ENCODE measurements at places on chromosomes 4 and X. TPM values are rescaled to one million over a fixed set of nuclear protein-coding genes. Genes with fewer than 3 reads are reported as not detected.

PKD2 gene
- total RNA-seq: 20.8 TPM

ASB9 gene
- 0.18 TPM for total RNA-seq

POU4F2 gene
- not detected for total RNA-seq

RIBC1 gene
- 0.16 TPM for total RNA-seq

FRMD7 gene
- not detected for total RNA-seq

PRSS48 gene
- total RNA-seq: not detected

CXCL9 gene
- total RNA-seq: not detected

OTUD6A gene
- not detected for total RNA-seq

ABCB7 gene
- 19.1 TPM for total RNA-seq

ZFP42 gene
- total RNA-seq: not detected

BOD1L1 gene
- total RNA-seq: 15.5 TPM

ADAM29 gene
- total RNA-seq: not detected

GLRA3 gene
- not detected for total RNA-seq

ADH4 gene
- total RNA-seq: not detected

OPRPN gene
- total RNA-seq: not detected

Measured in cardiac atrium fibroblast (primary cell).